Naive thymus-derived CD4-positive, alpha-beta T cell (primary cell): ENCODE measurements at places on chromosomes 5 and 9.
A peak's percentile ranks its signal among the peaks of the same experiment; 100 is the strongest.

- DNase-seq, result no peak
Measured at GRCh38 chr9:110531776-110532175, 47.8 kb downstream of the SVEP1 start.

GRCh38 chr9:131081868-131082267, 14.5 kb upstream of the AIF1L start:
- DNase-seq, result no peak

DNA sequence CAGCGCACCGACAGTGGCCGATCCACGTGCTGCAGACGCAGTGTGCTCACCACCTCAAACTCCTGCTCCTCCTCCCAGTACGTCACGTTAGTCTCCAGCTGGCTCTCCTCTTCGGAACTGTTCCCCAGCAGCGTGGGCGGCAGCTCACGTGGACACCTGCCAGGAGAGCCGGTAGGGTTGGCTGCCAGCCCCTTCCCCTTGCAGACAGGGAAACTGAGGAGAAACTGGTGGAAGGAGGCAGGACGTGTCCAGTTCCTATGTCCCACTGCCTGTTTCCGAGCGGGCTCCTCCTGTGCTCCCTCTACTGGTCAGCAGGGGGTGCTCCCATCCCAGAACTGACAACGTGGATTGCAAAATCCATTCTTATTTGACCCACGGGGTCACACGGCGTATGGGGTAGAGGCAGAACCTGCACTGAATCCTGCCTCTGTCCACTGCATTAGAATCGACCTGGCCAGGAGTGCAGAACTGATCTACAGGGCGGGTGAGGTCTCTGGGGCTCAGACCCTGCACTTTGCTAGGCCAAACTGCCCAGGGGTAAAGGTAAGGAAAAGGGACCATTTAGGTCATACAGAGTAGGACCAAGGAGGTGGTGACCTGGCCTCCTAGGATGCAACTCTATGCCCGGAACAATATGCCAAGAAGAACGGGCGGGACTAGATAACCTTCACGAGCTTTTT, 25.7 kb downstream of the PDGFRB start:
- DNase-seq, result peak; percentile 19

DNA sequence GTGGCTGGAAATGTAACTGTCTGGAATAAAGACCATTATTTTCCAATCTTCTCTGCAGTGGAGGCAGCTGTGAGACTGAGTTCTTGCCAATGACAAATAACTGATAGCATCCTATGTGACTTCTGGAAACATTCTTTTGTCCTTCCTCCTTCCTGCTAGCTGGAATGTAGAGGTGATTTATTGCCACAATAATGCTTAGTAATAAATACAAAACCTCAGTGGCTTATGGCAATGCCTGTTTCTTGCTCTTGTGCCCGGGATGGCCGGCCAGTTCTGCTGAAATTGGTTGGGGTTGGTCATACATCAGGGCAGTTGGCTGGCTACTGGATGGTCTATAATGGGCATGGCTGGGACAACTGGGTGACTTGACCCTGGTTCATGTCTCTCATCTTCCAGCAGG, 12.2 kb upstream of the TEX48 start:
- no peak for DNase-seq

GRCh38 chr9:99515093-99515492, 293.0 kb downstream of the SEC61B start:
- no peak for DNase-seq

DNA sequence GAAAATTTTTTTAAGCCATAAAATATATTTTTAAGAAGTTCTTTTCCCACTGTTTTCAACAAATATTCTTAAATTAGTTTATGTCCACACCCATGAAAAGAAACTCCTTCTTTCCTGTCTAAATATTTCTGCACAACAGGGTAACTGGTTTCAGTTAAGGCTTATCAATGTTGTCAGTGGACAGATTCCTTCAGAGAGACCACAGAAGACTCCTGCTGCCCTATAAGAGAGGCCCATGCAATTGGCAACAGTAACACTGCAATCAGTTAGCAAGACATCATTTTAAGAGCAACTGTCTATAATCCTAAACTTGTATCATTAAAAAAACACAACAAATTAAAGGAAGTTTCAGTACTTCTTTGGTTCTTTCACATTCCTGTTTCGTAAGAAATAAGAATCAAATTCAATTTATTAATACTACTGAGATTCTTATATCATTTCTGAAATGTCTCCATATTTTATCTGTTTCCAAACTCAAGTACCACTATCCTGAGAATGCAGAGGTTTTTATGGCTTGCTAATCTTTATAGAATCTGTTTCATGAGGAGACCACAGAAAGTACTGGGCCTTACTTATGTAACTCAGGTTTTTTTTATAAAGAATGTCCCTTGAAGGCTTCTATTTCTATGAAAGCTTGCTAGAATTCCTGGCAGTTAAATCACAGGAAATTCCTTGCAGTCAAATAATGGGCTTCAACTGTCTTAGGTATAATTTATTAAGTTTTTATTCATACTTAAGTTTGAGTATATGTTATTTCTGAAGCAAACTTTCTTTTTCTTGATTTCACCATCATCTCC, 240.2 kb downstream of the RFX3 start:
- no peak for DNase-seq

GRCh38 chr5:125700380-125700861, 722.8 kb upstream of the GRAMD2B start:
- no peak for DNase-seq

DNA sequence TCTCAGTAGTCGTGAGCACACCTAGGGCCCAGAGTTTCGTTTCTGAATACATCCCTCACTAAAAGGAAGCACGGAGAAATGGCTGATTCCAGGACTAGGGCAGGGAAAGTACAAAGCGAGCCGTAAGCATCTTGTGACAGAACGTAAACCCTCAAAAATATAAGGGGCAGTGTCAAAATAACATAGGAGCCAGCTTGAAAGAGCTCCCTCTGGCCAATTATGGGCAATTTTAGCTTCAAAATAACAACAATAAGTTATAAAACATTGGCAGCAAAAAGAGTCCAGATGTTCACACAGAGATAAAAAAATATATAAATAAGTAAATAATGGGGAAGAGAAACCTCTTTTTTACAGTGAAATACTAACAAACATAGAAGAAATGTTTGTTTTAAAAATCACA, 18.5 kb upstream of the GLIS3 start:
- no peak for DNase-seq

DNA sequence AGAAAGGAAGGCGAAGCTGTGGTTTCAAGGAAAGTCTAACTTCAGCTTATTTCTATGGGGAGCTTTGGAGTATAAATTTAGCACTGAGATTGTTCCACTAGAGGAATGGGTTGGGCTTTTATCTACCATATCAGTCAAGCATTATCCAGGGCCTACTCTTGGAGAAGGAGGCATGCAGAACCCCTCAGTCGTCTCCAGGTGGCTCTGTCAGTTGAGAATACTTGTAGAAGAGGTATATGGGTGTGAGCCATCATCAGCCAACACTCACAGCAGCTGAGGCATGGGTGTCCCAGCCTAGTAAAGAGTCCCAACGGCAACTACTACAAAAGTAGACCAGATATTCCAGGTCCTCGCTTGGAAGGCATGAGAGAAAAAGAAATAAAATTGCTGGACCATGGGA, 548.5 kb upstream of the GRAMD2B start:
- no peak for DNase-seq

DNA sequence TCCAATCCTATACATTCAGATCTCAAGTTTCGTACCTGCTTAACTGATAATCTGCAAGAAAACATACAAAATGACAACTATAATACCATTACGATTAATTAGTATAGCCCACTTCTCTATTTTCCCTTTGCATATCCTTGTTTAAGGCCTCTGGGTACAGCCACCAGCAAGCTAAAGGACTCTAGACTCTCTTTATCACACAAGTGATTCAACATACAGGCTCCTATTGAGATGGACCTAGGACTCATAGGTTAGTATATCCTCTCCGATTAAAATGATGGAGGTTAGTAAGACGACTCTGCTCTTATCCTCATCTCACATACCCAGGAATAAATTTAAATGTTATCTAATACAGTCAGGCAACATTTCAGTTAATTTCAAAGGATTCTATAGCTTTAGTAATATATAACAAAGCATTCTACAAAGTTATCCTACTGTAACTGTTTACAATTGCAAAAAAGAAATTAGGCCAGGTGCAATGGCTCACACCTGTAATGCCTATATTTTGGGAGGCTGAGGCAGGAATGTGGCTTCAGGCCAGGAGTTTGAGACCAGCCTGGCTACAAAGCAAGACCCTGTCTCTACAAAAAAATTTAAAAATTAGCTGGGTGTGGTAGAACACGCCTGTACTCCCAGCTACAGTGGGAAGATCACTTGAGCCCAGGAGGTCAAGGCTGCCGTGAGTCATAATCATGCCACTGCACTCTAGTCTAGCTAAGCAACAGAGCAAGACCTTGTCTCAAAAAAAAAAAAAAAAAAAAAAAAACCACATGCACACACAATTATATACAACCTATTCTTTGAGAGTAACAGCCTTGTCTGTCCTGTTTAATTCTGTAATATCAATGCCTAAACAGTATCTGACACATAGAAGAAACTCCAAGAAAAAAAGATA, 15.4 kb downstream of the HAUS6 start:
- no peak for DNase-seq

- DNase-seq, result no peak
Measured at GRCh38 chr5:65062469-65063083, 293.8 kb downstream of the CWC27 start.

DNA sequence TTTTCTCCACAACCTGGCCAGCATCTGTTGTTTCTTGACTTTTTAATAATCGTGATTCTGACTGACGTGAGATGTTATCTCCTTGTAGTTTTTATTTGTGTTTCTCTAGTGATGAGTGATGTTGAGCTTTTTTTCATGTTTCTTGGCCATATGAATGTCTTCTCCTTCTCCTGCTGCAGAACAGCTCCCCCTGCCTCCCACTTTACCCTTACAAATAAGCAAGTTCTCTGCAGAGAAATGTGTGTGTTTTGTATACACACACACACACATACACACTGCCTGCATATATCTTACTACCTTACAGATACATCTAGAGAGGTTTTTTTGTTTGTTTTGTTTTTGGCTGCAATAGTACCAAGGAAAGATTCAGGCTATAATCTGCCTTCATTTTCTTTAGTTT, 88.7 kb upstream of the PHF24 start:
- DNase-seq, result no peak

GRCh38 chr9:111037356-111037707, 938 bp downstream of the LPAR1 start:
- DNase-seq, result no peak

DNA sequence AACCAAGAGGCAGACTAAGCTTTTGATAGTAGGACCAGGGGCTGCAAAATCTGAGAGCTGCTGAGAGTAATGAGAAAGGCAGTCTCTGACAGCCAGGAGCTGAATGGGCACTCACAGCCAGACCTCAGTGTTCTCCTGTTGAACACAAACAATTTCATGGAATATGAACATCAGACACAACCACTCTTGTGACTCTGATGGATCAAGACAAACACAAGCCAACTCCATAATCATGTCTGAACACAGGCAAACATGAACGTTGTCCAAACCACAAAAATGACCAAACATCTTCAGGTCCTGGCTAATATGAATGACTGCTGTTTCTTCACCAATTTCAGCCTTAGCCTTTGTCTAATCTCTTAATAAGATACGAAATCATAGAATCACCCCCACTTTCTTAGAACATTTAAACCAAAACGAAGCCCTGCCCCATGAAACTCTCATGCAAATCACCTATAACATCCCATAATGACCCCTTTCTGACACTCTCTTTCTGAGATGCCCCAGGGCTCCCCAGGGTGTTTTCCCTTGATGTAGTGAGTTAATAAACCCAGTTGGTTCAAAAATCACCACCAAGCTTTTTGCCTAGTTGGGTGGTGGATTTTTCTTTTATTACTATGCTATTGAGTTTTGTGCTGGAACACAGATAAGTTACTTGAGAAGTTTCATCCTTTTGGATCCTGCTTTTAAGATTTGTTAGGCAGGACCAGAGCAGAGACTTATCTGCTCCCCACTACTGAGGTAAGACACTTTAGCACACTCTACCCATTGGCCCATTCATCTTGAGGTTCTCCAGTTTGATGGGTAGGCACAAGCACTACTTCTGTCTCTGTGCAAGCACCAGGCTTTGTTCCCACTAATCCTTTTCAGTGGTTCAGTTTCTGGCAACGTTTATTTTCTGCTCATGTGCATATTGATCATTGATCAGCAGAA, 5.9 kb upstream of the ERAP2 start:
- no peak for DNase-seq

GRCh38 chr5:31328040-31328733, 134.7 kb downstream of the CDH6 start:
- DNase-seq, result no peak

DNA sequence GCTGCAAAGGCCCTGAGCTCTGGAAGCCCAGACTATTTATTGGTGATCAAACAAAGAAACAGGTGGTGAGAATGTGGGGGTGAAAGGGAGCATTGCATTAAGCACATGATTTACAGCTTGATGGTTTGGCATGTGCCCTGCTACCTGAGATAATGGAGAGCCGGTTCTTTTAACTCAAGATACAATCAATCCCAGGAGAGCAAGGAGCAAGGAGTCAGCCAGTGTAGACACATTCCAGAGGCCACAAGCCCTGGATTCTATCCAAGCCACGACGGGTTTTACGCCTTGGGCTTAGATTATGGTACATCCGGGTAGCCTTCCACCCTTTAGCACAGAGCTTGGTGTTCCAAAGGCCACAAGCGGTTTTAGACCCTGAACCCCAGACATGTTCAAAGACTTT, 292.2 kb downstream of the CYLC2 start:
- DNase-seq, result no peak

- DNase-seq, result peak; percentile 83
Measured at GRCh38 chr9:129886226-129887174, 51.2 kb downstream of the USP20 start.

DNA sequence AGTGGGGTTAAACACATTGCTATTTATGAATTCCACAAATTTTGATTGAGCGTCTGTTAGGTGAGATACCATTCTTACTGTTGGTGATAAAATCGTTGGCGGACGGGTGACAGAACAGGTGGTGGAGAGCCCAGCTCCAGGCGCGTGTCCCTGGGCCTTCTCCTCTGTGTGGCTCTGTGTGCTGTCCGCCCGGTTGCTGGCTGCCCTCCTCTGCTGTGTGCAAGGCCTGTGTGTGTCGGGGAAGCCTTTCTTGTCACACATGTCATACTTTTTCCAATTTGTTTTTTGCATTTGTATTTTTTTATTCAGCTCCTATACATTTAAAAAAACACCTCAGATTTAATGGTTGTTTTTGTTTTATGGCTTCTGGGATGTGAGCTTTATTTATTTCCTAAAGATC, 33.9 kb downstream of the TENT4A start:
- DNase-seq, result no peak

DNA sequence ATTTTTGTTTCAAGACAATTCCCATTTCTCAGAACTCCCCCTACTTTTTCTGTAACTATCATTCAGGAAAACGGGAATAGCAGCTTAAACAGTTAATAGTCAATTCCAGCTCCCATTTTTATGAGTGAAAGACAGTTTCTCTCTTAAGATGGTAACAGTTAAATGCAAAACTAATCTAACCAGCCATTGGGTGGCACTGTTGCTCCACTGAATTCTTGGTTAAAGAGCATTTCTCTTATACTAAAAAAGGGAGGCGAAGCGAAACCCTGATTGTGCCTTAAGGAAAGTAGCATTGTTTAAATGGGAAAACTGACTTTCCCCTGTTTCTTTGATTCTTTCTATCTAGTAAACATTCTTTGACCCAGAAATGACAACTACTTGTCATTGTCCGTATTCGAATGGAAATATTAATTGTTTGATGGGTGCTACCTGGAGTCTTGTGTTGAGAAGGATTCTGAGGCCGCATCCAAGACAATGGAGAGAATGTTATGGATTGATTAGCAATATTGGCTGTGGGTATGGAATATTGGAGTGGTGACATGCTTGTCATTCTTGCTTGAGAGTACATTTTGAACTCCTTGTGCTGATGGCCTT, 507.8 kb downstream of the MAT2B start:
- DNase-seq, result no peak
